ENCODE measurements at places on chromosomes 1 and 21.

GRCh38 chr1:68119445-68119844, 69.0 kb upstream of the DIRAS3 start:
- no peak for DNase-seq

GRCh38 chr1:88700425-88701013, 16.4 kb downstream of the PKN2 start:
- no peak for DNase-seq

- DNase-seq, result no peak
Observed at GRCh38 chr1:162259894-162260455, 116.7 kb downstream of the SPATA46 start.

- no peak for DNase-seq
Observed at GRCh38 chr1:5847013-5847659, 145.1 kb downstream of the NPHP4 start.

DNA sequence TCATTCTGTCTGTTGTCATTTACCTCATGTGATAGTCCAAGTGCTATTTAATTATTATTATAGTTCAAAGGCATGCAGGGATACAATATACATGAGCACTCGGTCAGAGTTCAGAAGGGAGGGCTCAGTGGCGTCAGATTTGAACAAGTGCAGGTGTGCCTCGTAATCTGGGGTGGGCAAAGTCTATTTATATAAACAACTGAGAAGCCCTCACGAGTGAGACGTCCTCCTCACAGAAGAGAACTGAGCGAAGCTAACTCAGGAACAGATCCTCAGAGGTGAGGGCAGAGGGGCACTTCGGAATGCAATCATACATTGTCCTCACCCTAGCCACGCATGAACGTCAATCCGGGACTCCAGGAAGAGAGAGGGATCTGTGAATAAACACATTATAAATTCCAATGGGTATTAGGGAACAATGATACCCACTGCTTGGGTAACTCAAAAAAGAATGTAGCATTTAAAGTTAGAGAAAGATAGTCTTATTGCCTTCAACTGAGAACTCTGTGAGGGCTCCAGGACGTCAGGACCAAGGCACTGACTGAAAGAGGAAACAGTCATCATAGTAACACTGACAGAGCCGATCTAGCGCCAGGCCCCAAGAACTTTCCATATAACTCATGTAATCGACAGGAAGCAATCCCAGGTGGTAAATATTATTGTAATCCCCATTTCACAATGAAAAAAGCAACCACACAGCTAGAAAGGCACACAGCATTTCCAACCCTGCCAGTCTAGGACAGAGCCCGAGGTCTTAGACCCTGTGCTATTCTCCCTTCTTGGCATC, 127.1 kb upstream of the B3GALT2 start:
- DNase-seq, result no peak

DNA sequence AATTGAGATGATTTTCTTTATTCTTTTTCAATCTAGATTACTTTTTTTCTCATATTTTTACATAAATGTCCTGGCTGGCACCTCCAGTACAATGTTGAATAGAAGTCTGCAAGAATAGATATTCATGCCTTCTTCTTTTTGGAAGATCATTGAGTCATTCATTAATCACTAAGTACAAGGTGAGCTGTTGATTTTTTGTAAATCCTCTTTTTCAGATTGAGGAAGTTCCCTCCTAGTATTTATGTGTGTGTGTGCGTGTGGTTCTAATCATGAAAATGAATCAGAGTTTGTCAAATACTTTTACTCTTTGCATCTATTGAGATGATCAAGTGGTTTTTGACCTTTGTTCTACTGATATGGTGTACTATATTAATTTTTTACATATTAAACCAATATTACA, 859.3 kb downstream of the KCNT2 start:
- DNase-seq, result no peak

- DNase-seq, result no peak
Observed at GRCh38 chr21:33642896-33643657, 776 bp downstream of the ITSN1 start.

DNA sequence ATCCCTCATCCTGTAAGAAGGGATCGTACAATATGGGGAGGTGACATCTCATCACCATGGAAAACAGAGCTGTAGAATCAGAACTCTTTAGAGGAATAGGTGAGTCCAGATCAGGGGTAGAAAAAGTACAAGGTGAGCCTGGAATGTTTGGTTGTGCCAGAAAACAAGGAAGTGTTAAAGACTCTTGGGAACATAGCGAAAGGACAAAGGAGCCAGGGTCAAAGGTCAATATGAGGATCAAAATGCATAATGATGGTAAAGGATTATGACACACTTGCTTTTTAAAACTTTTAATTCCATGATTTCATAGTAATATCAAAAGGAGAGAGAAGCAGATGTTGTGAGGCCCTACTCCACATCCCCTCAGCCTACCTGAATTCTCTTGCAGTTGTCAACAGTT, 19.2 kb upstream of the TRIM33 start:
- DNase-seq, result no peak

DNA sequence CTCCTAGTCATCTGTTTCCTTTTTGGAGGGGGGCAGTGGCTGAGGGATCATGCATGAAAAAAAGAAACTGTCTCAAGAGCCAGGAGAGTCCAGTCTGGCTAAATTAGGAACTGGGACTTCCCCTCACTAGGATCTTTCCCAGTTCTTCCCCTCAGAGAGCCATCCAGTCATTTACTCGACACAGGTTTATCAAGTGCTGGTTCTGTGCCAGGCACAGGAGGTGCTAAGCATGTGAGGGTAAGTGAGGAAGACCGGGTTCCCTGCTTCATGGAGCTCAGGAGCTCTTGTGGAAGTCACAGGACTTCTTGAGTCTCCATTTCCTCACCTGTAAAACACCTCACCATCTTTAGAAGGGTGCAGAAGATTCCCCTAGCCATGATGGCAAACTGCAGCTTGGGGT, 8.6 kb upstream of the NUAK2 start:
- DNase-seq, result no peak

DNA sequence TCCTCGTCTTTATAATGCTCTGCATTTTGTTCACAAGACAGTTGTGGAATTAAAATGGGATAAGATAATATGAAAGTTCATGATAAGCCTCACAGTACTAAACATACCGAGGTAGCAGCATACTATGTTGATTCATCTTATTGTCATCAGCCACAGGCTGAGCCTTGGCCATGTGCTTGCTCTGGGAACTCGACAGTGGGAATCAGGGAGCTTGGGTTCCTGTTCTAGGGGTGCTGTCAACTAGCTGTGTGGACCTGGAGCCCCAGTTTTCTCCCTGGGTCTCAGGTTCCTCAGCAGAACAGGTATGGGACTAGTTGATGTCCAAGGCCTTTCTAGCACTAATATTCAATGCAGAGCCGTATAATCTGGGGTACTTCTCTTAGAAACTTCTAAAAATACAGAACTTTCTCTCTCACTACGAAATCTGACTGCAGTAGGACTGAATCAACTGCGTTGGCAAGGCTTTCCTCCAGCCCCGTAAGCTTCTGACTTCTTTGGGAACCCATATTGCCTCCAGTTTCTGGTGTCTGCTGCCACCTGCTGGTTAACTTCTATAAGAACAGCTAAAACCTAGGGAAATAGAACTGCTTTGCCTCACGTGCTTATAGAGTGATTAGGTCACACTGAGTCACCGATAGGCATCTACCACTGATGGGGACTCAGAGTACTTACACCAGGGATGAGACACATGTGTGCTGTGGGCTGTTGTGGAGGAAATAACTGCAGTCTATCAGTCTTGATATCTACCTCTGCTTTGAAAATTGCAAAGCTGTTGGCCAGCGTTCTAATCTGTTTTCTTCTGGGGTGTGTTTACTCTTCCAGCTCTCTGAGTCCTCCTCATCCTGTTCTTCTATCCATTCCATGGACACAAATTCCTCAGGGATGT, 110.9 kb downstream of the RGL1 start:
- peak; percentile 88 for DNase-seq

- DNase-seq, result no peak
Observed at GRCh38 chr1:201408176-201408833, 9.2 kb upstream of the LAD1 start.

DNA sequence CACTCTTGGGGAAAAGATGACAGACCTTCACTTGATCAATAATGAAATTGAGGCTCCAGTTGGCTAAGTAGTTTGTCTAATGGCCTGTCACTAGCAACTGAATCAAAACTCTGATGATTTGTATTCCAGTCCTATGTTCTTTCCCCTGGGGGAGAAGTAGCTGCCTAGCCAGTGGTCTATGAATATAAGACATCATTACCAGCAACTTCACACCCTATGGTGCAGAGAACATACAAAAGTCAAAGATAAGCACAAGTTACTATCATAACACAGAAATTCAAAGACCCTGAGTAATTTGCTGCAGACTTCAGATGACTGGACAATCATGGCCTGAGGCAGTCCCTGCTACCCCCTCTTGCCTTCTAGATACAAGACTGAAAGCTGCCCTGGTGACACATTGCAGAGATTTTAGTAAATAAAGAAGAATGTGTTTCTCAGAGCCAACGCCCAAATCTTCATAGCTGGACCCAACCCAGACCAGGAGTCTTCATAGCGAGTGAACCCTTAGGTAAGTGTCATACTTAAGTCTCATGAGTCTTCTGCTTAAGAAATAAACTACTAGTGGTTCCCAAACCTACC, 993 bp downstream of the PDZK1 start:
- no peak for DNase-seq

DNA sequence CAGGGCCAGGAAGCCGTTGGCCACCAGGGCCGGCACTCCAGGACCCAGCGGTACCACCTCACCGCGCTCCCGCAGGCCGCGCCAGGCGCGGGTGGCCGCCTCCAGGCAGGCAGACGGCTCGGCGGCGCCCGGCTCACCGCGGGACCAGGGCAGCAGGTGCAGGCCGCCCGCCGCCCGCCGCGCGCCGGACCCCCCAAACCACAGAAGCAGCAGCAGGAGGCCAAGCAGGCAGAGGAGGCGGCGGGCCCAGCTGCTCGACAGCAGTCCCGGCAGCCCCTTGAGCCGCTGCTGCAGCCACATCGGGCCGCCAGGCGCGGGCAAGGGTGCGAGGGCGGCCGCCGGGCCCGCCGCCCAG, 312 bp downstream of the KIAA2013 start:
- no peak for DNase-seq

GRCh38 chr1:199612976-199613774, 414.3 kb upstream of the NR5A2 start:
- peak; percentile 63 for DNase-seq

- DNase-seq, result no peak
Observed at GRCh38 chr1:154748405-154748775, 121.7 kb downstream of the KCNN3 start.

DNA sequence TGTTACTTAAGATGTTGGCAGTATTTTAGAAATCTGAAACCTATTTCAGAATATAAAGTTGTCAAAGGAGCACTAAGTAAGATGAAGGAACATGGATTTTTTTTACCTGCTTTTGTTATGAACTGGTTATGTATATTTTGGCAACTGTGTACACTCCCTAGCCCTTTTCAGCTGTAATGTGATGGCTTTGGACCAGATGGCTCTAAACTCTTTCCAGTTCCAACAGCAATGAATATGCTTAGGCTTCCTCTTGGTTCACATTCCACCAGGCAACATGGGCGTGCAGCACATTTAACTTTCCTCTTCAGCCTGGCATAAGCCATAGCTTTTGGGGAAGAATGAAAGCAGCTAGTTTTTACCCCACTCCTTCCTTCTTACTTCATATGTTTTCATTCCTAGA, 95.6 kb upstream of the ADAMTS5 start:
- DNase-seq, result no peak

- DNase-seq, result no peak
Observed at GRCh38 chr1:224245188-224245587, 62.1 kb downstream of the DEGS1 start.

DNA sequence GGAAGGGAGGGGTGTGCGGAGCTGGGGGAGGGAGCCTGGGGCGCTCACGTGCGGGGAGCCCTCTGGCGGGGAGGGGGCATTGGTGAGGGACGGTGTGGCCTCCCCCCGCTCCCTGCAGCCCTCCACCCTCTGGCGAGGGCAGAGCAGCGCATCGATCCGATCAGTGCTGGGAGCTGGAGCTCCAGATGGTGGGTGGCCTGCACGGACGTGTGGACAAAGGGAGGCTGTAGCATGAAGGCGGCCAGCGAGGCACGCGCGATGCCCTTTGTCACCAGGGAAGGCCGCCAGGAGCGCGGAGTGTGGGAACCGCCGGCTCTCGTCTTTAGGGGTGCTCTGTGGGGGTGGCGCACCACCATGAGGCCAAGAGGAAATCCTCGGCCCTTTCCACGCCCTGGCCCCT, 5.4 kb upstream of the HES5 start:
- no peak for DNase-seq

- DNase-seq, result no peak
Observed at GRCh38 chr21:17947531-17947930, 128.4 kb upstream of the C21orf91 start.

- DNase-seq, result no peak
Observed at GRCh38 chr1:152869808-152870419, 8.2 kb upstream of the SMCP start.

GRCh38 chr1:84686223-84686622, 4.0 kb downstream of the SSX2IP start:
- no peak for DNase-seq

DNA sequence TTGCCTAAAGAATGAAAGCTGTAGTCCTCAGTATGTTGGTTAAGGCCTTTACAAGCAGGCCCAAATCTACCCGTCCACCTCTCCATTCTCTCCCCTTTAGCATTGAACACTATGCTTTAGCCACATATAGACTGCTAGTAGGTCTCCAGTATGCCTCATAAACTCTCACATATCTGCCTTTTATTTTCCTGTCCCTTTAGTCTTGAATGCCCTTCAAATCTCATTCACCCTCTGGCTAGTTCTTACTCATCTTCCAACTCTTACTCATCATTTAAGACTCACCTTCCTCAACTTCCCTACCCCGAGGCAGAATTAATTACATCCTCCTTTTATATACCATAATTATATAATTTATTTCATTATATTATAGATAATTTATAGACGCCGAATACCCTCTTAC, 78.7 kb upstream of the TSPAN2 start:
- no peak for DNase-seq

GRCh38 chr1:154404984-154405746, at the start of gene IL6R:
Gene IL6R, plus strand, starts transcription at chr1:154405343. Its CDS starts 287 bp downstream, at chr1:154405630.
- DNase-seq, result peak; percentile 69

- no peak for DNase-seq
Observed at GRCh38 chr1:55039342-55040082, at the start of gene PCSK9. Gene PCSK9, plus strand, starts transcription at chr1:55039548. Its CDS starts 290 bp downstream, at chr1:55039838.

Data from kidney epithelial cell (primary cell).